Esophagus muscularis mucosa (tissue), 4 donors: ENCODE measurements at places on chromosomes 1 and 21. TPM values are rescaled to one million over a fixed set of nuclear protein-coding genes. Genes with fewer than 3 reads are reported as not detected.
A peak's percentile ranks its signal among the peaks of the same experiment; 100 is the strongest.

Gene FCRL2
- total RNA-seq = 0.50 TPM

GRCh38 chr1:168676861-168677260, 52.1 kb downstream of the DPT start:
- H3K4me1 ChIP-seq = no peaks in the 10 kb centered on the region
- no peak overlapping the region for H3K27ac ChIP-seq
- no peaks in the 10 kb centered on the region for H3K27me3 ChIP-seq

DNA sequence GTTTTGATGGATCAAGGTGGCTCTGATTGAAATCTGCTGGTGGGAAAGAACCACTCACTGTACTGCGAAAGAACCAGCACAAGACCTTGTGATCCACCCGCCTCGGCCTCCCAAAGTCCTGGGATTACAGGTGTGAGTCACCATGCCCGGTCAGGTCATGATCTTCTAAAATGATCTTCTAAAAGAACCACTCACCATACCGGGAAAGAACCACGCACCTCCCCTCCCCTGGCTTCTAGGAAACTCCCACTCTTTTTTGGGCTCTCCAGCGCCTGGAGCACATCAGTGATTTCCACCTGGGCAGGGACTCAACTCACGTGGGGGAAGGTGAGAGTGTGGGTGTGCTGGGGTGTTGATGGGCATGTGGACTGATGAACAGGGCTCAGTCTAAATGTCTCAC, 7.9 kb upstream of the RAB7B start:
- H3K4me1 ChIP-seq = no peaks in the 10 kb centered on the region
- H3K4me3 ChIP-seq = no peak overlapping the region
- no peak overlapping the region for H3K27ac ChIP-seq
- H3K27me3 ChIP-seq = no peaks in the 10 kb centered on the region
- no peak for DNase-seq
- no peaks in the 10 kb centered on the region for H3K36me3 ChIP-seq

GRCh38 chr1:22676916-22677583, 24.0 kb downstream of the C1QB start:
- H3K36me3 ChIP-seq = no peaks in the 10 kb centered on the region
- no peak overlapping the region for H3K4me3 ChIP-seq
- DNase-seq = no peak
- no peaks in the 10 kb centered on the region for H3K4me1 ChIP-seq
- H3K27ac ChIP-seq = no peak overlapping the region
- H3K27me3 ChIP-seq = peaks cover 12% of the 10 kb centered on the region

Gene CCDC181
- total RNA-seq = 0.99 TPM

DNA sequence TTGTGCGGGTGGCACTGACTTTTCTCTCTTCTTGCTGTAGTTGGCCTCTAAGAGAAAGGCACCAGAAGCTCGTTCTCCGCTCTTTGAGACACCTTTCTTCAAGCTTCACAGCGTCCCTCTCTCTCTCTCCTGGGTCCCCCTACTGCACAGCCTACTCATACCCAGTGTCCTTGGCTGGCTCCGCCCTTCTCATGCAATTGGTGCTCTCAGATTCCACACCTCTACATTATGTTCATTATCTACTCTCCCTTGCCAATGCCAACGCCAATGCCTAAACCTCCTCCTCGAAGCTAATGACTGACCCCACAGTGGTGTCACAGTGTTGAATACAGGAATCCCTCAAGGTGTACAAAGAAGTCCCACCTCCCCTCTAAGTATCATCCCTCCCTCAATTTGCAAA, 4.8 kb upstream of the DNAJC28 start:
- no peaks in the 10 kb centered on the region for H3K36me3 ChIP-seq
- no peak for DNase-seq
- no peak overlapping the region for H3K27ac ChIP-seq
- H3K4me1 ChIP-seq = no peaks in the 10 kb centered on the region

DNA sequence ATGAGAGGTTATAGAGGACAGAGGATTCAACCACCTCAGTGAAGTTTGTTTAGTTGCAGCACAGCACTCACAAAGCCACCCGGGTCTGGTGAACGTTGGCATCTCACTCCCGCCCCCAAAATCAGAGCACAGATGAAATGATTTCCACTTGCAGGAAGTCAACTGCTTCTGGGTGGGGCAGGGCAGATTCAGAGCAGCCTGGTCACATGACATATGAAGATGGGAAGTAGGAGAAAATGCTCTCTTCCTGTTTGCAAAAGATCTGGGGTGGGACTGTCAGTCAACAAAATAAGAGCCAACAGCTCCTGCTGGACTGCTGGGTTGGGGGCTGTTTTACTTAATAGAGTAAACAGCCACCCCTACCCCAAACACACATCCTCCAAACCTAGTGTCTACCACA, 43.2 kb downstream of the LRRC71 start:
- H3K36me3 ChIP-seq = peaks cover 46% of the 10 kb centered on the region
- DNase-seq = no peak
- H3K4me3 ChIP-seq = no peak overlapping the region
- no peak overlapping the region for H3K27ac ChIP-seq
- H3K4me1 ChIP-seq = no peaks in the 10 kb centered on the region
- no peaks in the 10 kb centered on the region for H3K27me3 ChIP-seq

Gene TYW3
- 18.0 TPM for total RNA-seq

Gene CD160
- not detected for total RNA-seq

- H3K36me3 ChIP-seq = no peaks in the 10 kb centered on the region
- no peaks in the 10 kb centered on the region for H3K27me3 ChIP-seq
- H3K27ac ChIP-seq = peak overlapping the region; percentile 68
- peaks cover 11% of the 10 kb centered on the region for H3K4me1 ChIP-seq
Measured at GRCh38 chr1:40825435-40825788, 36.8 kb downstream of the CITED4 start.

- H3K27me3 ChIP-seq = no peaks in the 10 kb centered on the region
- H3K4me3 ChIP-seq = peak overlapping the region; percentile 8
- no peak for DNase-seq
Measured at GRCh38 chr1:164823486-164824279, 264.7 kb downstream of the PBX1 start.

GRCh38 chr1:14653461-14653960, 55.0 kb downstream of the KAZN start:
- H3K27ac ChIP-seq = no peak overlapping the region
- no peaks in the 10 kb centered on the region for H3K36me3 ChIP-seq
- peaks cover 7% of the 10 kb centered on the region for H3K27me3 ChIP-seq
- DNase-seq = no peak
- H3K4me3 ChIP-seq = no peak overlapping the region
- peaks cover 6% of the 10 kb centered on the region for H3K4me1 ChIP-seq

DNA sequence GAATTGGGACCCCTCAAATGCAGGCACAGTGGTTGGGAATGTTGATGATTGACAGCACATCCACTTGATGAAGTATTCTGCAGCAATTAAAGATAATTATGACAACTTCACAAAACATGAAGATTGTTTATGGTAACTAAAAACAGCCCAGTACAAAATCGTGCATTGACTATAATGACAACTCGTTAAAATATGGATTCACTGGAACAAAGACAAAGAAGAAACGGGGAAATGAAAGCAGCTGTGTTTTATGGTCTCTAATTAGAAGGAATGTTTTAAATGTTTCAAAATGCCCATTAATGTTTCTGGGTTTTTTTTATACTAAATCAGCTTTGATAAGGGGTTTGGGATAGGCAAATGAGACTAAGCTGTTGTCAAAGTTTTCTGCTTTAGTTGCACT, 36.1 kb downstream of the NIPAL3 start:
- H3K4me1 ChIP-seq = no peaks in the 10 kb centered on the region
- no peaks in the 10 kb centered on the region for H3K27me3 ChIP-seq
- H3K27ac ChIP-seq = no peak overlapping the region
- peaks cover 85% of the 10 kb centered on the region for H3K36me3 ChIP-seq
- H3K4me3 ChIP-seq = no peak overlapping the region

Gene PGBD5
- total RNA-seq = 0.42 TPM

DNA sequence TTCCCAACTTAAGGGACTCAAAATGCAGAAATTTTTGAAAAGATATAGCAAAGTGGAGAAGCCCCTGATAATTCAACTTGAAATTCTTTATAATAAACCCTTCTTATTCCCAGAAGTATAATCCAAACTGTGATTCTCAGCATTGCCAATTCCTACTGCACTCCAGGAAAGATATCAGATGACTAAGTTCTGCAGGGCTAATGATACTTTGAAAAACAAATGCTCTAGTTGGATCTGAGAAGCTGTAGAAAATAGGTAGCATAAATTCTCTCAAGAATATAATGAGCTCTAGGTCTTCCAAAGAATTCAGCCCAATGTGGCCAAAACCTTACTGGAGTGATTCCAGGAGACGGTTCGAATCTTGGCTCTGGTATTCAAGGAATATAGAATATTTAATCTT, 294.0 kb upstream of the PTBP2 start:
- no peak overlapping the region for H3K4me3 ChIP-seq
- peaks cover 10% of the 10 kb centered on the region for H3K4me1 ChIP-seq
- no peak for DNase-seq
- no peaks in the 10 kb centered on the region for H3K27me3 ChIP-seq

DNA sequence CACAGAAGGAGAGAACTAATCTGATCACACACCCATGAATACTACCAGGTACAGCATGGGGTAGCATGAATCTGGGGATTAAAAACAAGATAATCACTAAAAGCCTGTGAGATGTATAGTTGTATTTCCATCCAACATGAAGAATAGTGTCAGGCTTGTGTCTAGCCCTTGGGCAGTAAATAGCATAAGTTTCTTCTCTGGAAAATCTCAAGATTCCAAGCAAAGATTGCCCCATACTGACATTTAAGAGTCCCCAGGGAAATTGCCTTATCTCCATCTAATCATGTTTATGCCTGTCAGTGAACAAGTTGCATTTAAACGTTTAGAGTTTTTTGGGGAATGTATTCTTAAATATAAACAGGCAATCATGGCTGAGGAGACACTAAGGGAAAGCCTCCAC, 109.2 kb upstream of the SERTAD4 start:
- DNase-seq = no peak
- no peak overlapping the region for H3K27ac ChIP-seq
- no peaks in the 10 kb centered on the region for H3K27me3 ChIP-seq
